ENCODE measurements at places on chromosomes 5 and 9. TPM values are rescaled to one million over a fixed set of nuclear protein-coding genes. Genes with fewer than 3 reads are reported as not detected.

Gene NIPAL4
- not detected for total RNA-seq

Gene CEL
- 3.5 TPM for total RNA-seq

Gene GRXCR2
- total RNA-seq: not detected

Gene BOD1
- 126 TPM for total RNA-seq

Gene CHD1
- 72.0 TPM for total RNA-seq

Gene AFAP1L1
- total RNA-seq: 11.6 TPM

Gene CDH9
- total RNA-seq: 0.14 TPM

Gene ECM2
- total RNA-seq: not detected

DNA sequence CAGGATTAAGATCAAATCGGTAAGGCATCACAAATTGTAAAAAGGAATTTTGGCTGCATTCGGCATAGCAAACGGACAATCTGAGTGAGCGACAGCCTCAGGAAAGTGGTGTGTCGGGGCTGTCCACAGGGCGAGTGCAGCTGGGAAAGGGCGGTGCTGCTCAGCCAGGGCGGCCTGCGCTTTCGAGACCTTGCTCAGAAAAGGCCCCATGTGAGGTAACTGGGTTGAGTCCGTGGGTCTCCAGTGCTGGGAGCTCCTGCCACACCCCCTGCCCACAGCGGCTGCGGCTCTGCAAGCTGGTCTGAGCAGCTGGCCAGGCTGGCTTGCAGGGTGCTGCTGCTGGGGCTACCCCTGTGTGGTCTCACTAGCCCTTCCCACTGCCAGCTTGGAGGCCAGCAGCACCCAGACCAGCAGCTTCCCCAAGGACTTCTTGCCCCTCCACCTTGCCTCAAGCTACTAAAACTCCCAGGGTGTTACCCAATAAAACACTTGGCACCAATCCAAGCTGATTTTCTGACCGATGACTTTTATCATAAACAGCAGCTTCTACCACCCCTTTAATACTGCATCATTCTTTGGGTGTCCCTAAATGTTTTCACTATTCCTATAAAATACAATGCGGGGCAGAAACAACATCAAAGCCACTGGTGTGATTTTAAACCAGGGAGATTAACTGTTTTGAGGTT, 6.2 kb downstream of the SURF2 start:
- no peak for DNase-seq

GRCh38 chr9:91885746-91886413, 64.1 kb downstream of the ROR2 start:
- DNase-seq: no peak

GRCh38 chr9:111743275-111743674, 51.5 kb downstream of the SHOC1 start:
- DNase-seq: no peak

DNA sequence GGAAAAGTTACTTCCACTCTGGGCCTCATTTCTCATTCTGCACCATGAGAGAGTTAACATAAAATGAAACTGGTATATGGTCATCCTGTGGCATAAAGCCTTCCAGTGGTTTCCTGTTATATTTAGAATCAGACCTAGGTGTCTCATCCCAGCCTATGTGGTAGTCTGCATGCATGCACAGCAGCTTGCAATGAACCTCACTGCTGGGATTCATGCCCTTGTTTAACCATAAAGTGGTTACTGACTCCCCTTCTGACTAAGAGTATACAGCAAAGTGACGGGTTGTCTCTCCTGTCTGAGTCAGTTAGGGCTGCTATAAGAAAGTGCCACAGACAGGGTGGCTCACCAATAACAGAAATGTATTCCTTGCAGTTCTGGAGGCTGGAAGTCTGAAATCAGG, 14.7 kb upstream of the TDRD7 start:
- DNase-seq: no peak

- no peak for DNase-seq
Measured at GRCh38 chr5:113264046-113264445, 170.7 kb downstream of the TSSK1B start.

DNA sequence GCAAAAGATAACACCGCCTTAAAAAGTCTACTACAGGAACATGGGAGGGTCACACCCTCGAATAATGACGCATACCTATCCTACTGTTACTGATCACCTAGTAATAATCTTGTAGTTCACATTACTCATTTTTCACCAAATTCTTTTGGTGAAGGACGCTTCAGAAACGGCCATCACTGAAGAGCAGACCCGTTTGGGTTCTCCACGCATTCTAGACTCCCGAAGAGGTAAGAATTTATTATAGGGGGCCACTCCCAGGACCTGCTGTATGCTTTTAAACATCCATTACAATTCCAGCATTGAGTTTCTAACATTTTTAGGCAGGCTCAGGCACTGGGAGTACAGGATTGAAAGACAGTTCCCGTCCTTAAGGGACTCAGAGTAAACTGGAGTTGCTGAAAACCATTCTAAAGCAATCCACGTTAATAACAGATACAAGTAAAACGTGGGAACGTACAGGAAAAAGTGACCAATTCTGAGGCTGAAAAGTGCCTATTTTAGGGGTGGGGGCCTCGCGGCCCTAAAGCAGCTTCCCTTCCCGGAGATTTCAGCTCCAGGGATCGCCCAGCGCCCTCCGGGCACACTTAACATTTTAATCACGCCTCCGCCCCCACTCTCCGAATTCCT, at the start of gene FER:
FER (plus strand) TSS at position 124 of the 627 bp plus-strand sequence. CDS start 50,286 bp downstream, outside the sequence.
- DNase-seq: peak; percentile 2

DNA sequence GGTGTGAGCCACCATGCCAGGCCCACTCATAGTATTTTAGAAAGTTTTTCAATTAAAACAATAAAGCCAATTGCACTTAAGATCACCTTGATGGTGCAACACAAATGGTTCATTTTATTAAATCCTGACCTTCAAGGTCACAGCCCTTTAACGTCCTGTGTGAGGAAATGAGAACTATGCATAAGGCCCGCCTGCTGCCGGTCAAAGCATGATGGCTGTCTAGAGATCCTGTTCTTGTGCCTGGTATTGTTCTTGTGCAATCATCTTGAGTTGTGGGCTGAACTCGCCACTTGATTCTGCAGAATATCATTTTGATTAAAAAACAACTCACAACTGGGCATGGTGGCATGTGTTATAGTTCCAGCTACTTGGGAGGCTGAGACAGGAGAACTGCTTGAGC, 43.6 kb upstream of the FBXW11 start:
- no peak for DNase-seq

DNA sequence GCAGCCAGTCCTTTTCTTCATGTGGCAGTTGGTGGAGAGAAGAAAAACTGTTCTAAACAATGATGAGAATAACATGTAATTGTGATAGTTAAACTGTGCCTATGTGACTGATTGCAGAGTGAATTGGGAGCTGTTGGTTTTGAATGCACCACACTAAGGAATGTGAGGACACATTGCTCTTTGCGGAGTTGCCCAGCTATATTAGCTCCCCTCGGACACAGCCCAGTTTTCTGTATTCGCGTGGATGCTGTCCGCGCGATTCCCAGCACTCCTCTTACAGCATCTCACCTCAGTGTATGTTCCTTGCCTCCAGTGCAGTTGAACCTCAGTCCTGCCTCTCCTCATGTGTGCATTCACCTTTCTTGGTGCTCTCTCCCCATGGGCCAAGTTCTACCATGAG, 32.2 kb downstream of the TGFBI start:
- no peak for DNase-seq

- no peak for DNase-seq
Measured at GRCh38 chr5:102759700-102760099, 4.6 kb downstream of the PAM start.

GRCh38 chr9:134494273-134494815, 147.3 kb upstream of the COL5A1 start:
- no peak for DNase-seq

DNA sequence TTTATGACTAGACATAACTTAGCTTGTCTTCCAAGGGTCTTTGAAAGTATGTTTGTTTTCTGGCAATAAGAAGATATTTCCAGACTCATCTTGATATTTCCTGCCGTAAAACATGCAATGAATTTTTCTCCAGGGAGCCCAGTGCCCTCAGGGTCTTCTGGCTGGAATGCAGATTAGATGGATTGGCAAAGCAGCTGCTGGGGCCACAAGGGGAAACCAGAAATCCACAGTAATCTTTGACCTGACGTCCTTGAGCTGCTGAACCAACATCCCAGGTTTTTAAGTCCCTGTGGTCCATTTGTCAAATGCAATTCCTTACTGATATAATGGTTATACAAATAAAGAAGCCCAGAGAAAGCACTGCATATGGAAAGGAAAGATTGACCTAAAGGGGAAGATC, 93.0 kb downstream of the THBS4 start:
- no peak for DNase-seq

DNA sequence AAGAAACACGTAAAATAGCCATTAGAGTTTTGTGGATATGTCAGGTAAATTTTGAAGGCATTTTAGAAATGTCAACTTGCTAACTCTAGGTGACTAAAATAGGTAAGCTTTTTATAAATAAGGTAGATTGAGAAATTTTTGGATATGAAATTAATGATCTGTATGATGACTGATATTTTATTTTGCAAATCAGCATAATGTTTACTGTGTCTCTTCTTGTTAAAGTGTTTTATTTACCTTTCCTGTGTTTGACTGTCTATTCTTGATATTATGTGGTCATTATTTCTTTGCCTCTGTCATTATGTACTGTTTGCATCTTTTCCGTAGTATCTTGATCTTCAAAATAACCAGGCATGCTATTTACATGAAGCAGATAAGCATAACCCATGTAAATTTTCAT, 58.4 kb downstream of the ZCCHC7 start:
- no peak for DNase-seq

- DNase-seq: no peak
Measured at GRCh38 chr5:763998-764781, 20.3 kb downstream of the ZDHHC11B start.

- no peak for DNase-seq
Measured at GRCh38 chr5:44665101-44665701, 143.5 kb upstream of the MRPS30 start.

DNA sequence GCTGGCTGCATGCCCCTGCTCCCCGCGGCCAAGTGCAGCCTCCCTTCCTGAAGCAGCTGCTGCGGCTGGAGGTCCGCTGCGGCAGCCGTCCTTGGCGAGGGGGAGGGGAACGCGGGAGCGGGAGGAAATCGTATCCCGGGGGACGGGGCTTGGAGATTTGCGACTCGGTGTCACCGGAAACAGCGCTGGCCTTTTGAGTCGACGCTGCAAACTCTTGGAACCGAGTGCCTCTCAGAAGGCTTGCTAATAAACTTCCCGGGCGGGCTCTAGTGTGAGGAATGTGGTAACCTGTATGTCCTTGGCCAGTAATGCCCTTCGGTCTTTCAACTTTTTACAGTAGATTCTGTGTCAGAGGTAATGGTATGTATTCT, 82.7 kb downstream of the PTPDC1 start:
- DNase-seq: no peak

GRCh38 chr9:101220341-101220740, 164.5 kb downstream of the BAAT start:
- no peak for DNase-seq

DNA sequence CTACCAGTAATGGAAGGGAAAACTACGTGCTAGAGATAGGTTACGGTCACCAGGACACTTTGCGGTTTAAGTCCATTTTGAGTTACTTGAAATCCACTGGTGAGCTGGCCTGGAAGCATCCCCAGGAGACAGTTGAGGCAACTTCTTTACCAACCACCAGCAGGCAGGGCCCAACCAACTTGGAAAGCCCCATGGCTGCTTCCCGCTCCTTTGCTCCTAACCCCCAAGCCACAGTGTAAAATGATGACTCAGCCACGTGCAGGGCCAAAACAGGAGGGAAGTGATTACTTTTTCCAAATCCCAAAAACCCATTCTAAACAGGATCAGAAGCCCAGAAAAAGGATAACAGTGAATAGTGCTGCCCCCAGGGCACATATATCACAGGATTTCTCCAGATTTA, 87.4 kb downstream of the PAX5 start:
- no peak for DNase-seq

- no peak for DNase-seq
Measured at GRCh38 chr9:77731930-77732329, 83.8 kb upstream of the GNA14 start.

DNA sequence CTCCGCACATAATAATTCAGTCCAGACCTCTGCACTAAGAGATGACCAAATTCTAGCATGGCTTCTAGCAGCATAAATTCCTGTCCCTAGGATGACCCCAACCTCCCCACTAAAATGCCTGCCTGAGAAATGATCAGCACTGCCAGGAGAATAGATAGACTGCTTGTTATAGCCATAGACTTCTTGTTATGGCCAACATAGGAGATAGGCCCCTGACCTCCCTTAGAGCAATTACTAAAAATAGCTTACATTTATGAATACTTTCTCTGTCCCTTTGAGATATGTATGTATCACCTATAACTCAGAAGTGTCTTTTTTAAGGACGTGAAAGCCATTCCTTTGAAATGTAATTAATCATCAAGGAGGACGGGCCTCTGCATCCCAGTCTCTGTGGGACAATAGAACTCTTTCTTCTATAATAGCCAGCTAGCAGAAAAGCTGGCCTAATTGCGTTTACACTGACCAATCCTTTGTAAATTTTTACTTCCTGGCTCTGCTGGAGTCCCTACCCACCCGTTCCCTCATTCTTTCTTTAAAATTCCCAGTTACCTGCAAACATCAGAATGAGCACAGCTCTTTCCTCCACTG, 1002.7 kb downstream of the CDH18 start:
- DNase-seq: no peak

DNA sequence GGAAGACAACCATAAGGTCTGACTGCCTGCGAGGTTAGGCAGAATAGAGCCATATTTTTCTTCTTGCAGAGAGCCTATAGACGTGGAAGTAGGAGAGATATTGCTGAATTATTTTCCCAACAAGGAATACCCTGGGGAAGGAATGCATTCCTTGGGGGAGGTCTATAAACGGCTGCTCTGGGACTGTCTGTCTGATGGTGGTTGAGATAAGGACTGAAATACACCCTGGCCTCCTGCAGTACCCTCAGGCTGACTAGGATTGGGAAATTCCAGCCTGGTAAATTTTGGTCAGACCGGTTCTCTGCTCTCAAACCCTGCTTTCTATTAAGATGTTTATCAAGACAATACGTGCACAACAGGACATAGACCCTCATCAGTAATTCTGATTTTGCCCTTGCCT, 617.5 kb upstream of the GRIN3A start:
- no peak for DNase-seq

GRCh38 chr5:27845248-27845647, 806.9 kb upstream of the CDH9 start:
- no peak for DNase-seq

DNA sequence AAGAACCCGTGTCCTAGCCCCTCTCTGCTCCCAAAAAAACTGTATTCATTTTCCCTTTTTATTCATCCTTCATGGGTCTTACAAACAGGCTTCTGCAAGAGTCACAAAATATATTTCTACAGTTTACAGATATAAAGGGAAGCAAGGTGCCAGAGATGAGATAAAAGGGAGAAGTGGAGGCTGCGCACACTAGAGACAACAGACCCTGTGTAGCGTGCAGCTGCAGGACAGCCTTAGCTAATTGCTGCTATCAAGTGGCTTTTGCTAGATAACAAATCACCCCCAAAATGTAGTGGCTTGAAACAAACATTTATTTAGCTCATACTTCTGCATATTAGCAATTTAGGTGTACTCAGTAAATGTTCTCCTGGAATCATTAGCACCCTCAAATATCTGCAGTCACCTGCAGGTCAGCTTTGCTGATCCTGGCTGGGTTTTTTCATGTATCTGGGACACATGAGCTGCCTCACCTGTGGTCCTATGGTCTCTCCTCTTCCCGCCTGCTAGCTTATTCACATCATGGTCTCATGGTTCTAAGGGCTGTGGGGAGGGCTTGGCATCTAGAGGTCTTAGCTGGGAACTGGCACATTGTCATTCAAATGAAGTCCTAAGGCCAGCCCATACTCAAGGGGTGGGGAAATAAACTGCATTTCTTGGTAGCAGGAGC, 29.4 kb downstream of the ARHGEF37 start:
- DNase-seq: no peak

Data from neural crest cell (in vitro differentiated cells).